ENCODE measurements at places on chromosomes 6 and 20.
A peak's percentile ranks its signal among the peaks of the same experiment; 100 is the strongest.

DNA sequence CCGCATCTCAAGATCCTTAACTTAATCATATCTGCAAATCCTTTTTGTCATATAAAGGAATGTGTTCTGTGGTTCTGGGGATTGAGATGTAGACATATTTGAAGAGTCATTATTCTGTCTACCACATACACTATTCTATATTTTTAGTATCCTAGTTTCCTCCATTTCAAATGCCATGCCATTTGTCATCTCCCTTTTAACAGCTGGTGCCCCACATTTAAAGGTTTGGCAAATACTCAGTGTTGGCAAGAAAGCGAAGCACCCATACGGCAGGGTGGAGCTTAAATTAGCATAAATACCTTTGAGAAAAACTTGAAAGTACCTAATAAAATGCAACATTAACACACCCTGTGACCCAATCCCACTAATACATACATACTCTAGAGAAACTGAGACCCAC is 31.7 kb downstream of the PAK5 start:
- DNase-seq, result no peak

DNA sequence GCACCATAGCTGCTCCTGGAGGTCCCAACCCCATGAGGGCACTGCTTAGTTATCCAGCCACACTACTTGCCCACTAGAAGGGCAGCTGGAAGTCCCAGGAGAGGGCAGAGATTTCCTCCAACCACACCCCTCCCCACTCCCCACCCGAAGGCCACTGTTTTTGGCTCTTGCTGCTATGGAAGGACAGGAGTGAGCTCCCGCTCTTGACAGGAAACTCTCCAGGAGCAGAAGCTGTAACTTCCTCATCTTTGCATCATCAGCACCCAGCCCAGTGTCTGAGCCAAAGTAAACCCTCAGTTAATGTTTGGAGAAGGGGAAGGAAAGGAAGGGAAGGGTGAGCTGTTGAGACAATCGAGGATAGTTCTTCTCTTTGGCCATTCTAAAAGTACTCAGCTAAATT is 120.7 kb downstream of the MTFR2 start:
- peak; percentile 27 for DNase-seq

DNA sequence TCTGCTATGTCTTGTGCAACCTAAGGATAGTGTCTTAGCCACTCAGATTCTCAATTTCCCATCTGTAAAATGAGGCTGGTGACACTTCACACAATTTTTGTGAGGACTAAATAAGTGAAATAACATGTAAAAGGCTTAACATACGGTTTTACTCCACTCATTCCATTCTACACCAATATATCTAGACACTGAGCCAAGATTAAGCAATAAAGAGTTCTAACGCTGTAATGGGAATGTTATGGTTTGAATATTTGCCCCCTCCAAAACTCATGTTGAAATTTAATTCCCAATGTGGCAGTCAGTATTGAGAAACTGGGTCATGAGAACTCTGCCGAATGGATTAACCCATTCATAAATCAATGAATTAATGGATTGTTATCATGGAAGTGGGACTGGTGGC is 301.0 kb downstream of the HACE1 start:
- DNase-seq, result no peak

DNA sequence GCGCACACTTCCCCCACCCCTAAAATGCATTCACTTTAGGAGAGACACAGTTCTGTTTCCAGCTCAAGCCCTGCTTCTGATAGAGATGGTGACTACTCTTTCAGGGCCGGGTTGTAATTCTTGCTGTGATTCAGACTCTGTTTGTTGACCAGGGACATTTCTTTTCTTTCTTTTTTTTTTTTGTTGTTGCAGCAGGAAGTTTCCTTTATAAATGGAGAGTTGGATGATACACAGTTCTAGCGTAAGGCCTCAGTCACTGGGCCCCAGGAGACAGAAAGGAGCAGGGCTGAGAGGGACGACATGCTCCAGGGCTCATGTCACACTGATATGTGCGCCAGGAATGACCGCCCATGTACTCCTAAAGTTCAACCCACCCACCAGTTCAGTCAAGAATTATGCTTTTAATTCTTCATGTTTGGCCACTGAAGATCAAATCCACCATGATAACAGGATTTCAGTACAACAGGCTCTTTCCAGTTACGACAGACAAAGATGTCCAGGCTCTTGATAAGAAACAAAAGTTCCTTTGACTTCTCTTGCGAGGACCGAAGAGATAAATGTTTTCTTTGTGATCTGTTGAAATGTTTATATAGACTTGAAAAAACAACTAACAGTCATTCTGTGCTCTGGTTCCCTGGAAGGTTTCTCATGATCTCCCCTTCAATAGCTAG is 142.5 kb downstream of the CD164 start:
- peak; percentile 31 for DNase-seq

DNA sequence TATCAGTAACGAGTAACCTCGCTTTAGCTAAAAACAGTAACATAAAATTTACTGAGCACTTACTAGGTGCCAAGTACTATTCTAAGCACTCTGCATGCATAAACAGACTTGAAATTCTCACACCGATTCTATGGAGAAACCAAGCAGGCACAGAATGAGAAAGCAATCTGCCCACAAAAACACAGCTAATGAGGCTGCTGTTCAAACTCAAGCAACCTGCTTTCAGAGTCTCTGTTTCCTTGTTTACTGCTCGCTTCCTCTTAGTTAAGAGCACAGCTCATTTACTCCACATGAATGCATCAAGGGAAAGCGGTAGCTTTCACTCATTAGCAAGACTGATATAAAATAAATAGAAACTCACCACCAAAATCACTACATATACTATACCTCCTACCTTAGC is 37.4 kb downstream of the PRKN start:
- no peak for DNase-seq

- DNase-seq, result peak; percentile 72
These were observed 21.5 kb downstream of the ASIP start for GRCh38 chr20:34262488-34263288.

- DNase-seq, result no peak
These were observed 120.1 kb upstream of the PMEPA1 start for GRCh38 chr20:57829805-57830514.

- peak; percentile 51 for DNase-seq
These were observed at the start of gene ECI2 for GRCh38 chr6:4134841-4135664. Gene ECI2 (minus strand): TSS chr6:4135575. CDS start chr6:4135560, 15 bp downstream.

GRCh38 chr6:11009353-11009752 is 34.8 kb downstream of the ELOVL2 start:
- no peak for DNase-seq

Measured in CD14-positive monocyte (primary cell).